Eye (tissue), 1 donor: ENCODE measurements at places on chromosomes 4 and X.
A peak's percentile ranks its signal among the peaks of the same experiment; 100 is the strongest.

GRCh38 chr4:146059865-146060264 lies 115.7 kb upstream of the LSM6 start:
- no peak for DNase-seq

- no peak for DNase-seq
These were observed 30.8 kb downstream of the NDNF start for GRCh38 chr4:121041307-121042090.

- DNase-seq: no peak
These were observed 543.7 kb downstream of the ARAP2 start for GRCh38 chr4:35700663-35701062.

- no peak for DNase-seq
These were observed at the start of gene SH2D1A for GRCh38 chrX:124346117-124346876. SH2D1A (plus strand) TSS chrX:124346563; CDS start chrX:124346643, 80 bp downstream.

- DNase-seq: no peak
These were observed 1199.1 kb downstream of the ADGRL3 start for GRCh38 chr4:62399242-62399641.

DNA sequence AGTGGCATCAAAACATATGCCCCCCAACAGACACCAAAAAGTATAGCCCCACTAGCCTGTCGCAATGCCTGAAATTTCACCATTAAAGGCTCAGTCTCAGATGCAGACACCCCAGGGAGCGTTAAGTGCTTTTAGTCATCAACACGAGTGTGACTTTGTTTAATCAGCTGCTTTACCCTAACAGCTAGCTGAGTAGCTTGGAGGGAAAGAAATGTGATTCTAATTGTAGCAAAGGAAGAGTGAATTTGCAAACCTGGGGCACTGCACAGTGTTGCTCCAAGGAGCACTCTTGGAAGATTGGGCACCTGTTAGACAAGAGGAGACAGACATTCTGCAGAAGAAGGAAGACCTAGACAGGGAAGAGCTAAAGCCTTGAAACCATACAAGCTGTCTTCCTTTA lies 145.1 kb downstream of the BEND2 start:
- DNase-seq: no peak

- DNase-seq: no peak
These were observed 1028.1 kb downstream of the SH3BGRL start for GRCh38 chrX:82230013-82230412.

- DNase-seq: no peak
These were observed 166.4 kb upstream of the NPY2R start for GRCh38 chr4:155042014-155042413.

- DNase-seq: peak; percentile 88
These were observed 923 bp upstream of the CPEB2 start for GRCh38 chr4:15001248-15001868.

DNA sequence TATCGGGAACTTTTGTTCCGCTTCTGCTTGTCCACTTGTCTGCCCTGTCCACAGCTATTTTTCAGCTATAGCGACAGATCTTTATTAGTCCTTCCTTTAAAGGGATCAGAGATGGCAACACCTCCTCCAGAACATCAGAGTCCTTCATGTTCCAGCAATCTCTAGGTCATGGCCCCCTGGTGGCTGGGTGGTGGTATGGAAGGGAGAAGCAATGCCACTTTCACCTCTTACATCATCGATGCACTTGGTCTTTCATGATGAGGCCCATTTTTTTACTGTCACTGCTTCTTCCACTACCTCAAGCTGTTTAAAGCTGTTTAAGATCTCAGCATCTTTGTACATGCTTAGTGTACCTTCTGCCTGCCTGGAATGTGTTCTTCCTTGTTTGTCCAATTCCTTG lies 106.7 kb downstream of the ARHGAP6 start:
- DNase-seq: no peak
